Common myeloid progenitor, CD34-positive (primary cell): ENCODE measurements at places on chromosomes 4 and X.

- DNase-seq = peak; percentile 70
Observed at GRCh38 chr4:25767877-25768725, 94.7 kb downstream of the SEL1L3 start.

GRCh38 chr4:91592125-91592524, 711.6 kb upstream of the GRID2 start:
- DNase-seq = no peak

GRCh38 chr4:154720123-154720522, 23.7 kb upstream of the LRAT start:
- DNase-seq = no peak

- no peak for DNase-seq
Observed at GRCh38 chr4:138222046-138222445, 20.1 kb downstream of the SLC7A11 start.

DNA sequence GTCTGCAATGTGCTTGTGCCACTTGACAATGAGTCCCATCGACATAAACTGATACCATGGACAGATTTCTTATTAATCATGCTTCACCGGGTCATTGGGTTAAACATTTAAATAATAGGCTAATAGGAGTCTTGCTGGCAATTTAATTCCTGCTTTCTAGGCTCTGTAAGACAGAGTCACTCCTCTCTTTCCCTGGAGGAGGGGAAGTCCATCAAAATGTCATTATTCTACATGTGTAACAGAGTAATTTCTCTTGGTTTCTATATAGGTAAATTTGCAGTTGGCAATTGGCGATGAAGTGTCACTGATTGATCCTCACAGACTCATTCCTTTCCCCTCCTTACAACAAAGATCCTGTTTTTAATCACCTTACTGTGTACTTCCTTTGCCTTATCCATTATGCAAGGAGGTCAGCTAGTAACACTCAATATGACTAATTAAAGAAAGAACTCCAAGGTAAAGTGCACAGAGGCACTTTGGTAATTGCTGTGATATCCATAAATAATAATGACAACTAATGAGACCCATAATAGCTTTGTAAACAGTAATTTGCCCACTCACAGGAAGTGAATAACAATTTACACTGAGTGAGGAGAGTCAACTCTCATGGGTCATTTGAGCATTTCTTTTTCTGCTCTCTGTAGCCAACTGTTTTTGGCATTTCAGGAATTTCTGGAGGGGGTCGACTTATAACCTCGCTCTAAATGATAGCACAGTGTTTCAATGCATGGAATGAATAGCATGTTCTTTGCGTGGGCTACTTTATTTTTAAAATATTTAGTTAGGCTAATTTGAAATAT, 184.0 kb downstream of the UGT8 start:
- DNase-seq = no peak

- no peak for DNase-seq
Observed at GRCh38 chr4:18813771-18814170, 792.2 kb upstream of the LCORL start.

- no peak for DNase-seq
Observed at GRCh38 chr4:133565379-133565778, 416.3 kb downstream of the PCDH10 start.

GRCh38 chr4:78720994-78721677, 55.0 kb upstream of the BMP2K start:
- peak; percentile 81 for DNase-seq
